NCI-H524 (cell line): ENCODE measurements at places on chromosomes 13 and 19.
A peak's percentile ranks its signal among the peaks of the same experiment; 100 is the strongest.

DNA sequence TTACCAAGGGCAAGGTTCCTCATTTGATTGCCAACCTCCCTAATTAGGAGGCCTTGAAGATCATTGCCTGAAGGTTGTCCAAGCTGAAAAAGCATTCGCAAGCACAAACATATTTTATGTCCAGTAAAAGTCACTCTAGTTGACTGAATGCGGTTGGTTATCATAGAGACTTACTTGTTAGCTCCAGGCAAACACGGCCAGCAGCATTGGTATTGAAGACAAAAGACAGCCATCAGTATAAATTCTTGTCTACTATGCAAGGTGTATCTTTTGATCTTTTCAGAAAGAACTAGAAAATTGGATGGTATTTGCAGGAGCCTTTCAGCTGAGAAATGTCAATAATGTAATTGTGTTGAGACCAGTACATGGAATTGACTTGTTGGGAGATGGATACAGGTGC, 129.9 kb downstream of the GPC6 start:
- no peak for DNase-seq

DNA sequence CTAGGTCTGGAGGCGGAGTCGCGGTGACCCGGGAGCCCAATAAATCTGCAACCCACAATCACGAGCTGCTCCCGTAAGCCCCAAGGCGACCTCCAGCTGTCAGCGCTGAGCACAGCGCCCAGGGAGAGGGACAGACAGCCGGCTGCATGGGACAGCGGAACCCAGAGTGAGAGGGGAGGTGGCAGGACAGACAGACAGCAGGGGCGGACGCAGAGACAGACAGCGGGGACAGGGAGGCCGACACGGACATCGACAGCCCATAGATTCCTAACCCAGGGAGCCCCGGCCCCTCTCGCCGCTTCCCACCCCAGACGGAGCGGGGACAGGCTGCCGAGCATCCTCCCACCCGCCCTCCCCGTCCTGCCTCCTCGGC, at the start of gene SLC5A5:
SLC5A5 (plus strand) TSS at position 68 of the 373 bp plus-strand sequence. CDS start 375 bp downstream, outside the sequence.
- DNase-seq = peak; percentile 64

- DNase-seq = no peak
These were observed 11.7 kb upstream of the ADGRE5 start for GRCh38 chr19:14369399-14370168.

GRCh38 chr19:12801466-12802266, at the start of the genes PRDX2 and THSD8:
Gene PRDX2, minus strand, starts transcription at chr19:12801800. Its CDS starts 539 bp downstream, at chr19:12801261.
Gene THSD8, plus strand, starts transcription at chr19:12802069. Its CDS starts 3 bp downstream, at chr19:12802072.
- peak; percentile 79 for DNase-seq

DNA sequence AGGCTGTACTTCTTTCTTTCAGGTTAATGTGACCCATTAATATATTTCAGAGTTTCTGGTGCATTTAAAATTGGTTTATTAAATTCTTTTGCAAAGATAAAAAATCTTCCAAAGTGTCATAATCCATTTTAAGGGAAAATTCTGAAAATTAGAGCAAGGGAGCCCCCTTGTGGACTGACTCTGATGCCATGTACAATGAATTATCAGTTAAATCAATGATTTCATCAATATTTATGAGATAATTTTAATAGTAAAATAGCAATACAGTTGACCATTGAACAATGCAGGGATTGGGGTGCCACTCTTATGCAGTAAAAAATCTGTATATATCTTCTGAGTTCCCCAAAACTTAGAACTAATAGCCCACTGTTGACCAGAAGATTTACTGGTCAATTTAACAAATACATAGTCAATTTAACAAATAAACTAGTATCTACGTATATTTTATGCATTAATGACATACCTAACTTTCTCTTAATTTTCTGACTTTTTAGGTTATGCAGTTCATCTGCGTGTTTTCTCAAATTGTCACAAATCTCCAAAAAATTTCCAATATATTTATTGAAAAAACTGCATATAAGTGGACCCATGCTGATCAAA, 479.1 kb upstream of the MIR17HG start:
- no peak for DNase-seq

- peak; percentile 46 for DNase-seq
These were observed 500 bp downstream of the AP3D1 start for GRCh38 chr19:2150794-2151338.

- DNase-seq = no peak
These were observed 25.3 kb downstream of the POMP start for GRCh38 chr13:28684257-28684656.
